Stimulated activated CD4-positive, alpha-beta T cell treated with anti-CD3 and anti-CD28 coated beads, Interleukin-12 subunit alpha, Interleukin-12 subunit beta, amount 100 ng/mL, for 4 hours (primary cell): ENCODE measurements at places on chromosomes 4 and X.

DNA sequence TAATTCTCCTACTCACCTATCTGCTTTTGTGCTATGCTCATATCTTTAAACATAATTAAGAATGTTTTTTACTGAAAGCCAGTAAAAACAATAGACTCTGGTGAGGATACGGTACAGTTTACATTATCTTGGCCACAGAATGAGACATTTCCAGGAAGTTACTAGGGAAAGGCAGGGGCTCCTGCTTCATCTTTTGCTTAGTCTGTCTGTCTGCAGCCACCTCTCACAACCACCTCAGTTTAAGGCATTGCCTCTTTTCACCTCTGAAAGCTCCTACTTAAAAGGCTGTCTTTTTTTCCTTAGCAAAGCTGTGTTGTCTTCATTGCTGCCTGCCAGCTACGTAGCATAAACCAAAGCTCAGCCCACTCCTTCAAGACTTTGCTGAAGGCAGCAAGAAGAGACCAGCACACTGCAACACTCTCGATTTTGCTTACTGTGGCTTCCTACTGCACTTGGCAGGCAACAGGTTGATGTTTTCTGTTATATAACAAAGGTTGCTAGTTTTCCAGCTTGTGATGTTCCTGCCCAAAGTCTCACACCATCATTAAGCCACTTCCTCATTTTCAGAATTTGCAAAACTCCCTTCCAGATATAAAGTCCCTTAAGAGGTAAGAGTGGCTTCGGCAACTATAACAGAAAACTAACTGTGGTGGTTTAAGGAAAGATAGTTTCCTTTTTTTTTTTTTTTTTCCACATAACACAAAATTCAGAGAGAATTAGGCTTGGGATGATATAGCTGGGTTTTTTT lies 432.9 kb downstream of the GRXCR1 start:
- no peak for DNase-seq

DNA sequence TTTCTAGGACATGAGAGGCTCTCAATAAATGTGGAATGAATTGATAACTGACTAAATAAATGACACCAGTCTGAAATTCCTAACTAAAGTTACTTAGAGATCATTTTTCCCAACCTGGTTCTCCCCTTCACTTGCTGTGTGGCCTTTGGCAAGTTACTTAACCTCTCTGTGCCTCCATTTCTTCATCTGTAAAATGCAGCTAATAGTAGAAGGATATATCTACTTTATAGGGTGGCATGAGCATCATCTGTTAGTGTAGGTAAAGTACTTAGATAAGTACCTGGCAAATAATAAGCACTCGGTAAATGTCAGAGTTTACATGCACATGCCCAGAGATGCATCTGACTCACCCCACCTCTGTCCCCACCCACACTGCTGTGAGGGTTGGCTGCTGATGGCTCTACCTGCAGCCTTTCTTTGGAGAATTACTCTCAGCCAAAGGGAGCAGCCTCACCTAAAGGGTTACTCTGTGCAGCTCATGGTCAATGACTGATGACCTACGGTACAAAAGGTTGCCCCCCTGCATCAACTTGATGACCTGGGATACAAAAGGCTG lies 139.3 kb downstream of the CHIC2 start:
- DNase-seq, result no peak

- DNase-seq, result no peak
These were observed 9.1 kb downstream of the NSG1 start for GRCh38 chr4:4395849-4396627.

- no peak for DNase-seq
These were observed 56.1 kb upstream of the EIF1AX start for GRCh38 chrX:20197641-20198210.

GRCh38 chr4:142318280-142318679 lies 527.8 kb downstream of the INPP4B start:
- DNase-seq, result no peak

DNA sequence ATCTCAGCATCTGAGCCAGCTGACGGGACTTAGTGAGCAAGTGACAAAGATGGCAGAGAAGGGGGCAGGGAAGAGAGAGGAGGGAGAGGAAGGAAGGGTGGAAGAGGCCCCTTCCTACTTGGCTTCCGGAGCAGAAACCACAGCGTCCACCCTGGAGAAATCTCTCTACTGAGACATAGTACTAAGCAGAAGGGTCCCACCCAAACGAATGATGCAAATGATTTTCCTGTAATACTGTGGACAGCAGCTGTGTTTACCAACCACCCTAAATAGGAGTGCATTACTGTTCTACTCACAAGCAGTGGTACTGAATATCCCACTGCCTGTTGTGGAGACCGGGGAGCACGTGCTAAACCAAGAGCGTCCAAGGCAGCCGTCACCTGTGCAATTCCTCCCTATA lies 29.4 kb downstream of the DTHD1 start:
- no peak for DNase-seq

GRCh38 chr4:8781641-8782040 lies 90.0 kb downstream of the HMX1 start:
- DNase-seq, result no peak

GRCh38 chrX:66408507-66408906 lies 230.4 kb downstream of the EDA2R start:
- no peak for DNase-seq

GRCh38 chrX:21606002-21606401 lies 52.1 kb downstream of the KLHL34 start:
- DNase-seq, result no peak

DNA sequence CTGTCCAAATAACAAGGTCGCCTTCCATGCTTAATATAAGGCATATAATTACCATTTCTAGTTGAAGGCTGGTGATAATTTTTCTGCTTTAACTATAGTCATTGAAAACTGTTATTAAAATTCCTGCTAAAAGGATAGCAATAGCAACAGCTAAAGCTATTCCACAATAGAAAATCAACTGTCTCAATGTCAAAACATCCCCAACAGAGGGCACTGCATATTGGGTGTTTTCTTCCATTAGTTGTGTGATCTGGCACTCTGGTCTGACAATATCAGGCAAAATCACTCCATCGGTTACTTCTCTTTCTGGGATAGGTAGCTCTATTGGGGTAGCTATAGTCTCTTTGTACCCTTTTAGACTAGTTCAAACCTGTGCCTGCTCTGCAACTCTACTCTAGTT lies 53.5 kb downstream of the TMPRSS11F start:
- DNase-seq, result no peak

GRCh38 chr4:80610845-80611677 lies 275.5 kb downstream of the CFAP299 start:
- no peak for DNase-seq

DNA sequence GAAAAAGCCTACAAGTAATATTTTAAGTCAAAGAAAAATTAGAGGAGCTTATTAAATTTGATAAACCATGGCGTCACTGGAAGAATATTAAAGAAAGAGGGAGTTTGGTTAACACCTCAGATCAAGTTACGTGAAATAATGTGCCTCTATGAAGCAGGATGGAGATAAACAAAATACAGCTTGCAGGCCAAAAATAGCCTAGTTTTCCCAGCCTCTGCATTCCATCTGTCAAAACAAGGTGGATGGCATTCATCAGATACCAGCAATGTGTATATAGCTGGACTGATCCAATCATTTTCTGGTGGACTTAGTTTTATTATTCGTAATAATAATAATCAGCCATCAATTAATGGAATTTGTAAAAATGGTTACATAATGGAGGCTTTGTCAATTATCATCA lies 230.7 kb downstream of the NR3C2 start:
- no peak for DNase-seq

DNA sequence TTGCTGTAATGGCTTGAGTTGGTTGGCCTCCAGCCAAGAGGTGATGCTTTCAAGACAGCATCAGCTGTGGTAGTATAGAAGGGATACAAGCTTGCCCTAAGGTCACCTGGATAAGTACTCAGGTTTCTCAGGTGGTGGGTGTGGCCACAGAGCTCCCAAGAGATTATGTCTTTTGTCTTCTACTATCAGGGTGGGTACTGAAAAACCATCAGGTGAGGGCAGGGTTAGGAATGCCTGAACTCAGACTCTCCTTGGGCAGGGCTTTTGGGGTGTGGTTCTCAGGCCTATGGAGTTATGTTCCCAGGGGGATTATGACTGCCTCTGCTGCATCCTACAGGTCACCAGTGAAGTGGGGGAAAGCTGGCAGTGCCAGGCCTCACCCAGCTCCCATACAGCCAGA lies 654.6 kb upstream of the GALNT7 start:
- no peak for DNase-seq

DNA sequence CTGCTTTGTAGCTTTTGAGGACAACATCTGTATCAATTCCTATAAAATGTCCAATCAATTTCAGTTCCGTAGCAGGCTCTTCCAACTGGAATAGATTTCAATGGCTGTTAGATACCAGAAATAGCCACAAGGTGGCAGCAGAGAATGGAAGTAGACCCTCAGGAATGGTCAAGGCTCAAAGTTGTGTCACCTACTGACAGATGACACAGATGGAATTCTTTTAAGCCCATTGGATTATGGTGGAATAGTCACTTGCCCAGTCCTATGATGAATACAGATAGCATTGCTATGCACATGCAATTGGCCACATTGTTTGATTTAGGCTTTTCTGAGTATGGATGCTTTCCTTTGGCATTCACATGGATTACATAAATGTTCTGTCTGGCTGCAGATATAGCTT lies 130.4 kb upstream of the RADX start:
- DNase-seq, result peak; percentile 2

DNA sequence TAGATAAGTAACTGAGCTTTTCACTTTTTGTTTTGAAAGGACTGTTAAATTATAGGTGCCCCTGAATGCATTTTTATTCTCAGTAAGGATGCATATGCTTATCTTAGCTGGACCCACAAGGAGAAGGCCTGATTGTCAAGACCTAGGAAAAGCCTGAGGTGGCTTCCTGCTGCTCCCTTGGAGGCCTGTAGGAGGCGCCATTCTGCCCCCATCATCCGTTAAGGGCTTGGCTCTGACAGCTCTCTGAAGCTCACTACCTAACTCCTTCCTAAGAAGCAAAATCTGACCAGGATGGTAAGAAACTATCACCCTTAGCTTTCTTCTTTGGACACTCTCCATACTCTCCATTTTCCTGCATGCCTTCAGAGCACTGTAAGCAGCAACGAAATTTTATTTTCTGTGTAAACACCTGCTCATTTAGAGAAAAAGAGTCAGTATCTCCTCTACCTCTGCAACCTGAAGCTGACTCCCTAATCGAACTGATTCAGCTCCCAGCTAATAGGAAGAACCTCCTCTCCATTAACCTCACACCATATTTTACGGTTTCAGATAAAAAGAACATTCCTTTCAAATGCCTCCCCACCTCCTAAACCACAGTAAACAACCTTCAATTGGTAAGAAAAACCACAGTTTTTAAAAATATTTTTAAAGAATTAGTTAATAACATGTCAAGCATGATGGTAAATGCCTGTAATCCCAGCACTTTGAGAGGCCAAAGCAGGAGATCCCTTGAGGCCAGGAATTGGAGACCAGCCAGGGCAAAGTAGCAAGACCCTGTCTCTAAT lies 73.4 kb upstream of the EDNRA start:
- DNase-seq, result no peak

- no peak for DNase-seq
These were observed 17.5 kb upstream of the JAKMIP1 start for GRCh38 chr4:6217716-6218381.
